Activated CD8-positive, alpha-beta memory T cell treated with anti-CD3 and anti-CD28 coated beads for 4 hours (primary cell): ENCODE measurements at places on chromosomes 7 and 10.

DNA sequence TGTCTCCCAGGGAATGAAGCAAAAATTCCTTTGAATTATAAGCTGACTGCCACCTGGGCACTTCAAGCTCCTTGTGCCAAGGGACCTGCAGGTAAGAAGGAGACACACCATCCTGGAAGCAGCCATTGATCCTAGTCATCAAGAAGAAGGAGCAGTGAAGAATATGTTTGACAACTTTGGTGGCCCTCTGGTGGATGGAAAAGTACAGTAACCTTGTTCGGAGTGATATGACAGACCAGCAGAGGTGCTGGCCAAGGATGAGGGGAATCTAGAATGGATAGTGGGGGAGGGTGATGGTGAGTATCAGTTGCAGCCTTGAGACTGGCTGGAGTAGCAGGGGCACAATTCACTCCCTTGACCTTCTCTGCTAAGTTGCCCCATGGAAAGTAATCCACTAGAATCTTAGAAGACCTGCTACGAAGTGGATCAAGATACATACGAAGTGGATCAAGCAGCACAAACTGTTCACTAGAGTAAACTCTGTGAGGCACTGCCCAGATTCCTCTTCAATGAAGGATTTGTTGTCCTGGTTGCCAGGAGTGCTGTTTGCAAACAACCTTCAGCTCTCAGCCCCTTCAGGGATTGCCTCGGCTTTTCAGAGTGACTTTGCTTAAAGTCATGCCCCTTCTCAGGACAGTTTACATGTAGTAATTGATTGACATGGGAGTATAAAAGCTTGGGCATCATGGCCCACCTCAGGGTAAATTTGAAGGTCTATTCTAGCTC is 44.8 kb upstream of the ORC5 start:
- no peak for DNase-seq

GRCh38 chr7:37117292-37117691 is 331.4 kb downstream of the ELMO1 start:
- no peak for DNase-seq

- DNase-seq, result no peak
Measured at GRCh38 chr7:115094163-115094562, 172.3 kb downstream of the MDFIC start.

GRCh38 chr10:2445370-2445769 is 622.0 kb upstream of the PFKP start:
- no peak for DNase-seq

GRCh38 chr10:99852481-99853213 is 70.2 kb downstream of the ABCC2 start:
- no peak for DNase-seq

GRCh38 chr10:102555781-102556328 is 52.1 kb downstream of the SUFU start:
- DNase-seq, result no peak

DNA sequence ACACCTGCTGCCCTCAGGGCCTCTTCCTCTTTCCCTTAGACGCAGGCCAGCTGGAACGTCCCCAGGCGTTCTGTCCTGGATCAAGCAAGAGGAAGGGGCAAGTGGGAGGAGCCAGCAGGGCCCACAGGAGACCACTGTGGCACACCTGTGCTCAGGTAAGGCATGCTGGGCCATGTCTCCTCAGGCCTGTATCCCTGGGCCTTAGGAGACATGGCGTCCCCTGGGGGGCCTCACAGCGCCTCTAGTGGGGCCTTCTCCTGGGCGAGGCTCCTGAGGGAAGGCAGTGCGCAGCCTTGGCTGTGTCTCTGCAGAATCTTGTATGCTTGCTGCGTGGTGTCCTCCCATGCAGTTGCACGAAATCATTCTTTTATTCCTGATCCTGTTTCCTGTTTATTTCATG is 31.3 kb downstream of the ZNF783 start:
- no peak for DNase-seq

GRCh38 chr10:100442548-100442947 is 20.3 kb upstream of the WNT8B start:
- DNase-seq, result no peak

DNA sequence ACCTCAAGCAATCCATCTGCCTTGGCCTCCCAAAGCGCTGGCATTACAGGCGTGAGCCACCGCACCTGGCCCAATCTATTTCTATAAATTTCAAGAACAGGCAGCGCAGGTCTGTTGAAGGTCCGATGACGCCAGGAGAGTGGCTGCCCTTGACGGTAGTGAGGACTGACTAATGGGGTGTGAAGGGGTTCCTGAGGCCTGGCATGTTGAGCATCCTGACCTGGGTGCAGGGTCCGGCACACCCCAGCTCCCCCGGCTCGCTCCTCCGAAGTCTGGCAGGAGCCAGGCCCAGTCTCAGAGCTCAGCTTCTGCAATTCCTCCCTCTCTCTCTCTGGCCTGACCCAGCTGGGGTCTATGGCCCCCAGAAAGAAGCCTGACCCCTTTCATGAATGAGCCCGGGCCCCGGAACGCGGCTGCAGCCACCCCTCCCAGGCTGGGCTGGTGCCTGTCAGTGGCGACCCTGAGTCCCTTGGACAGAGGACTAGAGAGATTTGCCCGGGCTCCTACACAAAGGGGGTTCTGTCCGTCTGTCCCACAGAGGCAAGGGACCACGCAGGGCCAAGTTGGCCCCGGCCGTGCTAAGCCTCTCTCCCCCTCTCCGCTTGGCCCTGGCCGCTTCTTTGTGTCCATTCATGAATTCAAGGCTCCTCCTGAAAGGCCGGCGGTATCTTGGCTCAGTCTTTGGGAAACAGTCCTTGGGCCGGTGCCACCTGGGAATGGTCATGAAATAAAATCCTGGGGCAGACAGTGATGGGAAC is 18.8 kb downstream of the MMD2 start:
- DNase-seq, result no peak

GRCh38 chr10:42754155-42755027 is 28.2 kb upstream of the BMS1 start:
- no peak for DNase-seq

GRCh38 chr10:86261941-86262687 is 104.5 kb downstream of the GRID1 start:
- DNase-seq, result no peak

- no peak for DNase-seq
Measured at GRCh38 chr7:1290026-1290678, 57.5 kb downstream of the UNCX start.

DNA sequence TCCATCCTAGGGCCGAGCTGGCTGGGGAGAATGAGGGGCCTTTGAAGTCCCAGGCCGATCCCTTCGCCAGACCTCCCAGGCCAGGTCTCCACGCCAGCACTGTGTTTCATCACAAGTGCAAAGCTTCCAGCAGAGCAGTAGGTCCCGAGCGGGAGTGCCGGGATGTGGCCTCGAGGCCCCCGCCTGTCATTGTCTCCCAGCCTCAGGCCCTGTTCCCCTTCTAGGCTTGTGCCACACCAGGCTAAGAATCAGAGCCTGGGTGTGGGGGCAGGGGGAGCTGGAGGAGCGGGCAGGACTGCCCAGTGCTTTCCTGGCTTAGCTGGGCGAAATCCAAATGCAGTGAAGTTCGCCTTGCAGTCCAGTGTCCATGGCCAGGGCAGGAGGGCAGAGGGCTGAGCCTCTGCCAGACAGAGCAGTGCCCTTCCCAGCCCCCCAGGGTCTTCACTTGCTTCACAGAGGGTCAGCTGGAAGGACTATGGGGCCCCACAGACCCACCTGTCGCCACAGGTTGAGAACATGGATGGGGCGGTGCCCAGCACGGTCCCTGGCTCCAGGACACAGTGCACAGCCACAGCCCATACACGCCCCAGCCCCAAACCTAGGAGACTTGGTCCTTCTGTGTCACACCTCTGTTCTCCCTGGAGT is 20.2 kb upstream of the PFKFB3 start:
- DNase-seq, result no peak

GRCh38 chr10:96299383-96299782 is 4.9 kb upstream of the DNTT start:
- DNase-seq, result no peak

DNA sequence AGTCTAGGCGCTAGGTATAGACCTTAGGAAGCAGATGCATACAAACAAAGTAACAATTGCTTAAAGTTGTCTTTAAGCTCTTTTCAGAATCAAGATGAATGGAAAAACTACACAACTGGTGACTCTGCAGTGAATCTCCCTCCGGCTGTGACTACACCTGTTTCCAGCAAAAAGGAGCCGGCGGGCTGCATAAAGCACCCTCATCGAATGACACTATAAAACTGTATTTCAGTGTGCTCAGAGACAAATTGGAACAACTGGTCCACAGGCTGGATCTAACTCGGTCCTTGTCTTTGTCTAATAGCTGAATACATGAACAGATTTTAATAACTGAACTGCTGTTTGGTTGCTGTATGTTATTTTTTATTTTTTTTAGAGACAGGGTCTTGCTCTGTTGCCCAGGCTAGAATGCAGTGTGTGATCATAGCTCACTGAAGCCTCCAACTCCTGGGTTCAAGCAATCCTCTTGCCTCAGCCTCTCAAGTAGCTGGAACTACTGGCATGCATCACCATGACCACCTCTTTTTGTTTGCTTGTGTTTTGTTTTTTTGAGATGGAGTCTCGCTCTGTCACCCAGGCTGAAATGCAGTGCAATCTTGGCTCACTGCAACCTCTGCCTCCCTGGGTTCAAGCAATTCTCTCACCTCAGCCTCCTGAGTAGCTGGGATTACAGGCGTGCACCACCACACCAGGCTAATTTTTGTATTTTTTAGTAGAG is 64.2 kb upstream of the SVIL start:
- DNase-seq, result no peak

DNA sequence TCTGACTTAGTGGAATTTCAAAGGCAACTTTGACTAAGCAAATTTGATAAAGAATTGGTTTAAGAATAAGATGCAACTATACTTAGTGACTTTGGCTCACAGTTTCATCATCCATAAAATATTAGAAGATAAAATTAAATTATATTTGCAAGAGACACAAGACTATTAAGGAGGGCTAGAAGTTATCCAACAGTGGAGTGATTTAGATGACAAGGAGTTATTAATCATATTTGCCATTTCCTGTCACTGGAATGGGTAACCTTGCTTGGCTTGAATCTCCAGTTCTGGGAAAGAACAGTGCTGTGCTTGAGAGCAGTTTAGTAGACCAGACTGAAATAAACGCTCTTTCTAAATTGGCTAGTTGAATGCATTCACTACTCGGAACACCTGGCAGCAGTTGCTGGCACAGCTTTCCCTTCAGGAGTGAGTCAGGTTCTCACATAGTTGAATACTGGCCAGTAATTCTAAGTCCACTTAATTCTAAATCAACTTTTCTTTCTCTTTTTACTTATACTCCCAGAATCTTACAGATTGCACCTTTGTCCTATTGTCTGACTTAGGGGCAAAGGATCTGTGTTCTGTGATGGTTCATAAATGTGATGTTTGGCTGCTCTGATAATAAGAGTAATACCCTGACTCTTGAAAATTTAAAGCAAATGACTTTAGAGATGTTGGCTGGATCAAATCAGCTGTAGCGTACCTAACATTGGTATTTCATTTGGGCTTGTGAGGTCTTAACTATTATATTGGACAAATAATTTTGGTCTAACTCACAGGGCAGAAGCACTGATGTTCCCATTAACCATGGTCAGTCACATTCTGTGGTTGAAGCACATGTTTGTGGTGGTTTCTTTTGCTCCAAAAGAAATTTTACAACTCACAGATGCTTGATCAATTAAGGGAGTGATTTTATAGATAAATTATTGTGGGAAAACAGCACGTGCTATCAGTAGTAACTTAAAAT is 16.6 kb downstream of the STMP1 start:
- no peak for DNase-seq

- DNase-seq, result no peak
Measured at GRCh38 chr7:98251231-98251600, 816 bp downstream of the TECPR1 start.

DNA sequence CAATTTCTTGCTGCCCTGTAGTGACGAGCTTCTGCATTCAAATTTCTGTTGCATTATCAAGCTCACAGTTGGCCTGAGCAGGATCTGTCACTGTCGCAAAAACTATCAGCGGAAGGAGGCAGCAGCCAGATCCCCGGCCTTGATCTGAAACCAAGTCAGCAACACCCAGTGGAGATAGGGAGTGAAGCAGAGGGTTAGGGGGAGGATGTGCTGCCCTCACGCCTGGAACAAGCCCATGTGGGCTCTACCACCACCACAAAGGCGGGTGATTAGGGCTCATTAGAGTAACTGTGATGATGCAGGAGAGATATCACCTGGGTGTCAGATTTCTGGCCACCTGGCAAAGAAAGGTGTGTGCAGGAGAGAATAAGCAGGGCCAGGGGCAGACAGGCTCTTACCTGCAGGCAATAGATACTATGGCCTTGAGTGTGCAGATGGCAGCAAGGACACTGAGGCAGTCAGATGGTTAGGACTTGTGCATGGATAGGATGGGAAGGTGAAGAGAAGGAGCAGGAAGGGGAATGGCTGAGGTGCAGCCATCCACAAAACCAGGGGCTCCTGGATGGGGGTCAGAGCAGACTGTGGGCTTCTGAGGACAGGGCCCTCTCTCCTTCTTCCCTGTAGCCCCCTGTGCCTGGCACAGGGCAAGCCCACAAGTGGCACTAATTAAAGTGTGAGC is 417.3 kb downstream of the RPS24 start:
- DNase-seq, result no peak

DNA sequence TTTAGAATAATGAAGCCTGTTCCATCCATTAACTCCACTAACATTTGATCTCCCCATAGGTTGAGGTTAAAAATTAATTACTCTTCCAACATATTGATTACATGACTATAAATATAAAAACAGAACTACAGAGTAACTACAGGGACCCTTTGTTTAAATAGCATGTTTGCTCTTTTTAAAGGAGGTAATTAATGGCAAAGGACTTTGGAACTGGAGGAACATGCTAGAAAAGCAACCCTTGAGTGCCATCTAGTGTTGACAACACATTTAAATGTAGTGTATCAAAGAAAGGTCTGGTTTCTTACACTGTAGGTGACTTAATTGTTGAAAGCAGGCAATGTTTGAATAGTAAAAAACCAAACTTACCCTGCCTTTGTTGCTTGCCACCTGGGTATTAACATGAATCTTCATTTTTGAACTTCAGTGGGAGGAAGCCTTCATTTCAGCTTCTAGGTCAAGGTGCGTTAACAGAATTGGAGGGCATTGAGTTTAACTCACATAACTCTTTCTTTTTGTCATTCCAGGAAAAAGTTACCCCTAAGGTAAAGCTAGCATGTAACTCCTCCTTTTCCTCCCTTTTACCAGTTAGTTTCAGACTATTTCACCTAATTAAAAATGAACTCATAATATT is 52.6 kb upstream of the CAPZA2 start:
- DNase-seq, result no peak

- DNase-seq, result no peak
Measured at GRCh38 chr7:129688503-129689222, 77.1 kb downstream of the NRF1 start.

- DNase-seq, result no peak
Measured at GRCh38 chr10:133379152-133379800, at the start of gene PAOX. Gene PAOX, plus strand, starts transcription at chr10:133379262. Its CDS starts 55 bp downstream, at chr10:133379317.

GRCh38 chr7:35365523-35365922 is 111.6 kb upstream of the TBX20 start:
- DNase-seq, result no peak
